ENCODE measurements at places on chromosomes 5 and 9.

DNA sequence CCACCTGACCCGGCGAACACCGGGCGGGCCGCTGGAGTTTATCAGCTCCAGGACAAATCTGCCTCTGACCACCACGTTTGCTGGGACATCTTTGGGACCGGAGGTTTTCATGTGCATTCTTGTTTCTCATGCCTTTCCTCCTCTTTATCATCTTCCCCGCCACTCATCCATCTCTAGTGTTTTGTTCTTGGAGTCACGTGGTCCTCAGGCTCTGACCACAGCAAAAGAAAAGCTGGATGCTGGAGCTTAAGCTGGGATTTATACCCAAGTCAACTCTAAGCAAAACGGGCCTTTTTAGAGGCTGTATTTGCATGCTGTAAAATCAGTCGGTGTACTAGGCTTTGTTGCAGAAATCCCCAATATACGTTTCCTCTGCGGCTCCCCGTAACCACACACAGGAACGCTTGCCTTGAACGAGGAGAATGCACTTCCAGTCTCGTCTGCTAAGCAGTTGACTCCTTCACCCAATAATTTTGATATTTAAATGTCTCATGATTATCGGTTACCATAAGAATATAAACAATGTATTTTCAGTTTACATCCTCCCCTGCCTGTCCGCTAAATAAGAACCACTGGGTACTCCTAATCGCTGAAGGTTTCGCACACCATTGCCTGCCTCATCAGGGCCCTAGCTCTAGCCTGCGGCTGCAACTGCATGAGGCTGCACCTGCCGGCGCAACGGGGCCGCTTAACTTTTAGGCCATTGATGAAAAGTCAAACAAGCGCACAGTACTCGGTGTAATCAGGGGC, 560 bp upstream of the NDUFS6 start:
- DNase-seq: no peak

DNA sequence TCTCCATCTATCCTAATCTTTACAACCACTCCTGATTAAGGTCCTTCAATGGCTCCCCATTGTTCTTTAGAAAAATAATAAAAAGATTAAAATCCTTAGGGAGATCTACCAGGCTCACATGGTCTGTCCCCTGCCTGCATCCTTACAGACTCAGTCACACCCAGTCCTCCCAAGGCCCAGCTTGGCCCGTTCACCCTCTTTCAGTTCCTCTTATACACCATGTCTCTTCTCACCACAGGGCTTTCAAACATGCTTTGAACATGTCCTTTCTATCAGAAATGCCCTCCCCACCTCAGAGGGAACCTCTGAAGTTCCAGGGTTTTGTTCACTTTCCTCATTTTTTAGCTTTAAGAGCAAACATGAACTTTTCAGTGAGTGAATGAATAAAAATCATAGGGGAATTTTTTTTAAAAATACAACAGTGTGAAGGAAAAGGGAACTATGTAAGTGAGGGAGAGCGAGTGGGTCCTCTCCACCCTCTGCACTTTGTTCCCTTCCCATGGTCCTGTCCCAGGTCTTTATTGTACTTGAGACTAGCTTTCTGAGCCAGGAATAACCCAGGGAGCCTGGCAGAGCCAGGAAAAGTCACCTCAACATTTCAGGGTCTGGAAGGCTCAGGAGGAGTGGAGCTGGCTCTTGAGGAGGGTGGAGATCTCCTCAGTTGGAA, 55.3 kb downstream of the TRPC7 start:
- DNase-seq: no peak

DNA sequence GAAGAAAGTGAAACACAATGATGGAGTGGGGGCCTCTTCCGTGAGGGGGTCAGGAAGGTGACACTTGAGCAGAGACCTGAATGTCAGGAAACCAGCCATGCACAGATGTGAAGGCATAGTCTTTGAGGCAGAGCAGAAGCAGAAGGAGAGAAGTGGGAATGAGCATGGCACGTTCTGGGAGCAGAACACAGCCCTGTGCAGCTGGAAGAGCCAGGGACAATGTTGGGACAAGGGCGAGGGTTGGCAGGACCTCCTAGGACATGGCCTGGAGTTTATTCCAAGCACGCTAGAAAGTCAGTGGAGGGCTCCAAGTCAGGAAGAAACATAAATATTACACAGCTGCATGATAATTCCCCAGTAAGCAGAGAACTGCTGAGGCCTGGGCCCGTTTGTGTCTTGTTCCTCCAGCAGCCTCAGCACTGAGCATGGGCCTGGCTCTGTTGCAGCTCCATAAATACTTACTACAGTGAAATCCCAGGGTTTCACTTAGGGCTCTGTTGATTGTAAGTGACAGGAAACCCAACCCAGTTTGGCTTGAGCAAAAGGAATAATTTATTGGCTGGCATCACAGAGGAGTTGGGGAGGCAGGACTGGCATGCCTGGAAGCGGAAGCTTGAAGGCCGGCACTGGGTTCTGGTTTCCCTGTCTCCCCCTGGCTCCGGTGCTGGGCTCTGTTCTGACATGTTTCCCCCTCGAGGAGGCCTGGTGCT, 66.2 kb downstream of the MVB12B start:
- no peak for DNase-seq

GRCh38 chr9:130526854-130527650, 52.3 kb upstream of the FUBP3 start:
- no peak for DNase-seq

DNA sequence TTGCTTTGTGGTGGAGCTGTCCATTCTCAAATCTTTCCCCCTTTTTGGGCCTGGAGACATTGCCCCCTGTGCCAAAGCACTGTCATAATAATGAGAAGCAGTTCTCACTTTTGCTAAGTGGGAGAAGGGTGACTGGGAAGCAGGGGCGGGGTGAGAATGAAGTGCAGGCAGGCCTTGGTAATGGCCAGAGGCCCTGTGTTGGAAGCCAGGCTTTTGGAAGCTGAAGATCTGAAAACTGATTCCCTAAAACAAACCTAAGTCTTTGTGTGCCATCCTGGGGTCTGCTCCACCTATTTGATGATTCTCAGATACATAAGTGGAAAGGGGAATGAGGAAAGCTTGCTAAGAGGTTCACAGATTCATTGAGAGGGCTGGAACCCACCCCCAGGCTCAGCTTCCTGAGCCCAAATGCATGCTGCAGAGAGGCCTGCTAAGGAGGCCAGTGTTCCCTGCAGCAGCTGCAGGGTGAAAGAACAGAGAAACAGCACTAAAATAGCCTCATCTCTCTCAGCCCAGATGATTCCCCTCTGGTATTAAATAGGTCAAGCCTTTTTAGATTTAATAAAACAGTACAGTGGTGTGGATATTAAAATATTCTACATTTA, 75.0 kb downstream of the NSG2 start:
- no peak for DNase-seq

DNA sequence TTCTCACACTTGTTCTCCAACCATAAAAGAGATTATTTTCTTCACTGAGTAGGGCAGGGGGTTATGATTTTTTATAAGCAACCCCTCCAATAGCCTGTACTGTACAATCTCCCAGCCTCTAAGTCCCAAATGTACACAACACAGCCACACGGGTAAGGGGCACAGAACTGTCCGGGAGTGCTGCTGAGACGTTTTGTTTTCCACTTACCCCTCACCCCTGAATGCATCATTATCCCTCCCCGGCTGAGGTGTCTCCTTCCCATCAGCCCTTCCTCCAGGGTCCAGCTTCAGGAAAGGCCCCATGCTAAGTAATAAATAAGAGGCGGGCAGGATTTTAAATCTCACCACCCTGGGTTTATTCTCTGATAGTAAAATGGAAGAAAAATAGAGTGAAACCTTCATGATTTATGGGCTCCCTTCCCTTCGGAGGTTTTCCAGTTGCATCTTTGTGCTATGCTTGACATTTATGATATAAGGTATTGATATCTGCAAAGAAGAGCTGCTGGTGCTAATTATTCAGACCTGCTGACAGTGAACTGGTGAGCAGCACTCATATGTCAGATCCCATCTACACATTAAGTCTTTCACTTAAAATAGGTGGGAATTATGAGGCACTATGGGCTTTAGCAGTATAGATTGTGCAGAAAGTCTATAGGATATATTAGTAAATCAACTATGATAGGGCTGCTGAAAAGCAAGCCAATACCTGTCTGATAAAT, 67.2 kb upstream of the MEGF10 start:
- DNase-seq: no peak

DNA sequence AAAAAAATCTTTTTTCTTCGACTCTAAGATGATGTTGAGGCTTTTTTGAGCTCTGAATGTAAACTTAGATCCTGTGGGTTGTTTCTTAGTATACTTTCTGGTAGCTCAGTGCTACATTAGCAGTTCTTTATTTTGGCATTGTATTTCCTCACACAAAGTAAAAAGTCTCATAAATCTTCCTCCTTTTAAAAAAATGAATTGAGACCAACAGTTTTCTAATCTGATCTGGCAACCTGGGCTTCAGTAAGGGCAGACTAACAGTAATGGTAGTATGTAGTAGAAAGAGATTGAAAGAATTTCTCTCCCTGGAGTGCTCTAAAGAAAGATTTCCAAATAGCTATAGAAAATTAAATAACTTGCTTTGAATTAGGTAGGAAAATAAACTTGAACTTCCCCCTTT, 31.4 kb downstream of the ZCCHC7 start:
- no peak for DNase-seq

DNA sequence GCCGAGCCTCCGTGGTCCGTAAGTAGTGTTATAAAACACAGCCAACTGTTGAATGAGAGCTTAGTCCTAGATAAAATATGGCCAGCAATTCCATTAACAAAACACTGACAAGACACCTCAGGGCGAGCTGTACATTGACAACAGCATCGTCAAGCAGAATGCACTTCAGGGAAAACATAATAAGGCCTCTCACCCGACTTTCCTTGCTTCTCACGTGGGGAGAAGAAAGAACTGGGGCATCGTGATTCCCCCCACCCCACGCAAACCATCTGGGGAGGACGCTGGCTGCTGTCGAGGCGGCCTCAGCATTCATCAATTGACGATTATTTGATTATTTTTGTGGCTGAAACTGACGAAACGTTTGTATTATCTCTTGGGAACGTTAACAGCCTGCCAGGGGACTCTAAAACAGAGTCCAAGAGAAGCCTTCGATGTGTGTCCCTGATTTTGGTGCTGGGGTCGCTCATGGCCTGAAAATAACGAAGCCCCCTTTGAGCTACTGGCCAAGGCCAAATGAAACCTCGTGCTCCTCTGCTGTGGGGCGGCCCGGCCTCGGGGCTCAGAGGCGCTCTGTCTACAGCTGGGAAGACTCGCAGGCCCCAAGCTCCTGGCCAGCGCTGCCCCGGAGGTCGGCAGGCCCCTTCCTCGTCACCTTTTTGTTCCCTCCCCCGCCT, 464 bp downstream of the GDF9 start:
- no peak for DNase-seq

GRCh38 chr5:138352071-138352721, at the start of gene KDM3B:
Gene KDM3B (plus strand): TSS chr5:138352685. CDS start chr5:138352796, 111 bp downstream.
- no peak for DNase-seq

- no peak for DNase-seq
Measured at GRCh38 chr9:93301291-93301811, 117.4 kb downstream of the WNK2 start.

- no peak for DNase-seq
Measured at GRCh38 chr5:123451047-123451446, 27.8 kb upstream of the CEP120 start.

DNA sequence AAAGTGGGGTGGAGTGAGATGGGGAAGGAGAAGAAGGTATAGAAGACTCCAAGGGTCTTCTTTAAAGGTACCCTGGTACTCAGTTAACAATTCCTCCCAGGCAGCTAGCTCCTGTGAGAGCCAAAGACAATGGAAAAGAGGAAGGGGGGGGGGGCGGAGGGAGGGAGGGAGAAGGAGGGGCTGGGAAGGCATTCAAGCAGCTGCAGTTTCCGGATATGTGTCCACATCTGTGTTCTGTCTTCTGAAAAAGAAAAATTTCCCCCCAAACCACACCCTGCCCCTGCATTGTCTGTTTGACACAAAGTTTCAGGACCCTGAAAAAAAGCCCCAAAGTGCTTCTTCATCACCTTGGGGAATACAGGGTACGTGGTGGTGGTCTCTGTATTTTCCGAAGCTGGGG, 11.1 kb downstream of the SPRY4 start:
- no peak for DNase-seq

DNA sequence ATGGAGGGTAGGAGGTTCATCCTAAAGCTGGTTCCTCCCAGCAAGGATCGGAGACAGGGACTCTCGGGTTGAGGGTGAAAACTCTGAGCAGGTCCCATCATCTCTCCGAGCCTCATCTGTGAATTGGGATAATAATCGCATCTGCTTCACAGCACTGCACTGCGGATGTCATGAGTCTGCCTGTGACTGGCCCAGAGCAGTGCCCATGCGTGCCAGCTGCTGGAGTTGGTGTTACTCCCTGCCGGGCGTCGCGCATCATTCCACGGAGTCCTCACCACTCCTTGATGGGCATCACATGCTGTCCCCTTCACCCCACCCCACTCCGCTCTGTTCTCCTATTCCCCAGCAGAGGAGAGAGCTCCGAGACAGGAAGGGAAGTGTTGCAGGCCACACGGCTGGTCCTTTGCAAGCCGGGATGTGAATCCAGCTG, 35.1 kb upstream of the ORM1 start:
- DNase-seq: no peak

DNA sequence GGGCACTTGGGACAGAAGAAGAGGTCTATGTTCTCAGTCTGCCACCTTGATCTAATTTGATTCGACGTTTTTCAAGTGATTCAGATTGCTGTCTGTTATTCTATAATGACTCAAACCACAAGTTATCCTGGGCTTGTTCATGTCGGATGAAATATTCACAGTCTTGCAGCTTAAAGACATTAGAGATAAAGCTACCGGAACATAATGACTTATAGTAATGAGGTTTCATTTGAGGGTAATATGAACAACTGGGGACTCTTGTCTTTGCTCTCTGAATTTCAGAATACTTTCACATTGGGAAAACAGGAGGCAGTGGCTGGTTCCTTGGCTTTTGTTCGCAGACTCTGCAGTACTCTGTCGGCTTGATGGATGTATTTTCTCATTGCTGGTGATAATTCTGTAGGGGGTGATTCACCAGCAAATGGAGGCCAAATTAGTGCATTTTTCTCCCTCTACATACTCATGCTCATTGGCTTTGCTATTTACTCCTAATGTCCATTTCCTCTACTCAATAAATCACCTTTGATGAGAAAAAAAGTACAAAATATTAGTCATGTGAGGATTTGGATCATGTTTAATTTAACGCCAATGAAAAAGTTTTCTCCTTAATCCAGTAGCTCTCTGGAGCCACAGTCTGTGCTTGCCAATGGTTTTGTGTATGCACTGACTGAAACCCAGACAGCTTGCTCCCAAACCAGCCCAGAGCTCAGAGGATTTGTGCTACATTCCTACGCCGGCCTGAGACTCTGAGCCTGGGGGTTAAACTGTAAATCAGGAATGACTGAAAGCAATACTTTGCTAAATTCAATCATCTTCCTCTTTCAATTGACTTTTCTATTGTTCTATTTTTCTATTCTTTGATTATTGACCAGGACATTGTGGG, 154.7 kb upstream of the ANKH start:
- DNase-seq: no peak

GRCh38 chr5:10735569-10736276, 25.3 kb downstream of the DAP start:
- no peak for DNase-seq

GRCh38 chr5:359301-359897, 37.9 kb downstream of the AHRR start:
- DNase-seq: no peak

- DNase-seq: no peak
Measured at GRCh38 chr9:21800931-21801682, 1.3 kb upstream of the MTAP start.
